WTC11 (cell line): ENCODE measurements at places on chromosomes 5 and 9. TPM values are rescaled to one million over a fixed set of nuclear protein-coding genes. Genes with fewer than 3 reads are reported as not detected.

DNA sequence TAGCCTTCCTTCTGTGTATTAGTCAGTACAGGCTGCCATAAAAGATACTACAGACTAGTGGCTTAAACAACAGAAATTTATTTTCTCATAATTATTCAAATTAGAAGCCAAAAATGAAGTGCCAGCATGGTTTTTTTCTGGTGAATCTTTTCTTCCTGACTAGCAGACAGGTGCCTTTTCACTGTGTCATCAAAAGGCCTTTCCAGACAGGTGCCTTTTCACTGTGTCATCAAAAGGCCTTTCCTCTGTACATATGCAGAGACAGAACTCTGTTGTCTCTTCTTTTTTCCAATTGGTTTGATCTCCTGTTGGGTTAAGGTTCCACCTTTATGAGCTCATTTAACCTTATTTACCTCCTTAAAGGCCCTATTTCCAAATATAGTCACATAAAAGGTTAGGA, 599.9 kb downstream of the ISL1 start:
- no peak for DNase-seq

DNA sequence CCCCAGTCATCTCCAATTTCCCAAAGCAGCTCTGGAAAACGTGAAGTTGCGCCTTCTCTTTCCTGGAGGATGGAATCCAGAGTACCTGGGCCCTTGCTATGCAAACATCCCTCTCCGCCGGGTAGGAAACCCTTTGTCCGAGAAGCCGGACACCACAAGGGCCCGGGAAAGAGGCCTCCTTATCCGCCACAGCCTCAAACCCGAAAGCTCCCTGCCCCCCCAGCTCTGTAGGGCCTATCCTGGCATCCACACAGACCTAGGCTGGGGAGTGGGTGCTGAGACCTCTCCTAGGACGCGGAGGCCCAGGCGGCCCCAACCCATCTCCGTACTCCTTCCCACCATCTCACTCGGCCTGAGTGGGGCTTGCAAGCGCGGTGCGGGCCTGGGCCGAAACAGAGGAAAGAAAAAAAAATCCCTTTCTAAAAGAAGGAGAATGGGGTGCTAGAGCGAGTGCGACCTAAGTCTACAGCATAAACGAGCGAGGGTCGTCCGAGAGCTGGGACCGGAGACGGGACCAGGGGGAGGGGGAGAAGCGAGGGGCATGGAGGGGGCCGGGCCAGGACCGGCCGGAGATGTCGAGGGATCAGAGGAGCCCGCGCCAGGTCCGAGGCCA, 624 bp downstream of the FBXW11 start:
- DNase-seq, result peak; percentile 34

- DNase-seq, result no peak
These were observed 7.1 kb upstream of the IFNA2 start for GRCh38 chr9:21392270-21392669.

The ACTBL2 gene
- total RNA-seq, result not detected in 3 replicates
